ENCODE measurements at places on chromosomes 12 and 14. TPM values are rescaled to one million over a fixed set of nuclear protein-coding genes. Genes with fewer than 3 reads are reported as not detected.

Gene PLBD2
- 103 TPM for total RNA-seq

Gene GARIN6
- not detected for total RNA-seq

Gene CD163
- not detected for total RNA-seq

Gene IGF1
- total RNA-seq = 0.40 TPM

Gene DLK1
- total RNA-seq = 0.86 TPM

All from osteocyte (in vitro differentiated cells).